ENCODE measurements at places on chromosomes 1 and 21.

DNA sequence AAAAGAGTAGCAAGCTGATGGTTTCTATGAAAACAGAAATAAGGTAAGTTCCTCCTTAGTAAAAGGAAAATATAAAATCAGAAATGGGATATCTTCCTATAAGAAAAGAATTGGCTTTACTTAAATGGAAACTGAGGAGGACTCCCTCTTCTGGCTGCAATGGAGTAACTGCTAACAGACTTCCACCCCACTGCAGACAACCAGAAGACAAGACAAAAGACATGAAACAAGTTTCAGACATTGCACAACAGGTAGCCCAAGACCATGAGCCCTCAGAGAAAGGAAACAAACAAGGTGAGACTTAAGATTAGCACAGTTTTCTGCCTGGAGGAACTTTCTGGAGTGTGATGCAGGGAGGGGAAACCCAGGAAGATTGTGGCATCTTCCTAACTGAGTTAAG lies 17.0 kb upstream of the OLFML2B start:
- DNase-seq = no peak

GRCh38 chr1:11326070-11326469 lies 53.1 kb downstream of the UBIAD1 start:
- no peak for DNase-seq

DNA sequence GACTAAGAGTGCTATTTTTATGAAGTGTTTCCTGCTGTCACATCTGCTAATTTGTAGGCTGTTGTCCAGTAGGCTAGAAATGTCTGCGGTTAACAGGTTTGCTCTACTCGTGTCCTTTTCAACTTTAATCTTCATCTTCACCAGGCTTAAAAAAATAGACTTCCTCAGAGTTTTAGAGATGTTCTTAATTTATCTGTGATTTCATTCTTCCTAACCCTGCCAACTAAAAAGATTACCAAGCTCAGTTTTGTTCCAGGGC lies 66.8 kb downstream of the SASS6 start:
- no peak for DNase-seq

- no peak for DNase-seq
These were observed 22.3 kb upstream of the TTF2 start for GRCh38 chr1:117037802-117038201.

- DNase-seq = no peak
These were observed 4.8 kb downstream of the MKNK1 start for GRCh38 chr1:46599059-46599970.

DNA sequence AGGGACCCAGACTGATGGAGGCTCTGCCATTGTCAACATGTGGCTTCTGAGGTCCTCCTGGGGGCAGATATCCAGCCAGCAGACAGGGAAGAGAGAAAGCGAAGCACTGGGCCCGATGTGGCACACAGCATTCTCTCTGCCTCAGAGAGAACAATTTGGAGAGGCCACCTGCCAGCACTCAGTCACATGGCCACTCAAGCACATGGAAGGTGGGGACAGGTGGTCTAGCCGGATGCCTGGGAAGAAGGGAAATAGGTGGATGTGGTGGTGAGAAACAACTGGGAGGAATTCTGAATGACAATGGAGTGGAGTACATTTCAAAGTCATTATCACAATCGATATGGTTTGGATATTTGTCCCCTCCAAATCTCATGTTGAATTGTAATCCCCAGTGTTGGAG lies 109.0 kb downstream of the UBE2U start:
- DNase-seq = no peak

GRCh38 chr1:212971312-212971711 lies 21.0 kb downstream of the VASH2 start:
- DNase-seq = no peak

DNA sequence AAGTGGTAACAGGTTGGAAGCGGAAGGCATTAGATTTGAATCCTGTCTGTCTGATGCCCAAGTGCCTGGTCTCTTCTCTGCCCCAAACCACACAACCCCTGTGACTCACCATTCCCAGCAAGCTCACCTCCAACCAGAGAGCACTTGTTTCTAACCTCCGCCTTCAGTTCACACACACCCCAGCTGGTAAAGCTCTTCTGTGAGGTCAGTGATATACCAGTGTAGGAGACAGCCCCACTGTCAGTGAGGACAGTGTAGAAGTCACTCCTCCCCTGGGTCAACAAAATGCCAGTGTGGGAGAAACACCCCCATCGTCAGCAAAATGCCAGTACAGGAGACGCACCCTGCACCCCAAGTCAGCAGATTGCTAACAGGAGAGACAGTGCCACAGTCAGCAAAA lies 2.6 kb downstream of the RIMS3 start:
- DNase-seq = no peak

- DNase-seq = no peak
These were observed 252.0 kb downstream of the PTBP2 start for GRCh38 chr1:96973605-96974004.

- DNase-seq = no peak
These were observed 200.3 kb upstream of the SGIP1 start for GRCh38 chr1:66333466-66334199.

DNA sequence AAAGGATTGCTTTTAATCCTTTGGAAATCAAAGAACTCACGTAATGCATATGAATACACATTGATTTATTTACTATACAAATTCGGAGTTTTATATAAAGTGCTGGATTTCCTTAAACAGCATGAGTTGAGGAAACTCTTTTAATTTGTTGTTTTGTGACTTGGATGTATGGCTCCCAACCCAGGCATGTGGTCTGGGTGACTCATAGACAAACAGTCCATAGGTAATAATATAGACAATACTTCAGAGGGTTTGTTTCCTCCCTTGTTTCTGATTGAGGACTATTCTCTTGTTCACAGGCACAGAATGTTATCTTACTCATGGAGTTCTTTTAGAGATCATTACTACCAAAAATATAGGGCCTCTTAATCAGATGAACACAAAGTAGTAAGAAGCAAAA lies 43.8 kb downstream of the XPR1 start:
- DNase-seq = no peak

- DNase-seq = no peak
These were observed 215.6 kb downstream of the DENND1B start for GRCh38 chr1:197559655-197560054.

All from tibial artery (tissue), 4 donors.